Endothelial cell of umbilical vein (primary cell): ENCODE measurements at places on chromosomes 7 and 10. TPM values are rescaled to one million over a fixed set of nuclear protein-coding genes. Genes with fewer than 3 reads are reported as not detected.

The NPVF gene
- not detected in 2 replicates for polyA plus RNA-seq

The SLC35G1 gene
- polyA plus RNA-seq = 2.4 and 2.5 TPM in 2 replicates

The BEND7 gene
- 4.8 and 7.3 TPM in 2 replicates for polyA plus RNA-seq

The SLC18A3 gene
- polyA plus RNA-seq = 0.03 TPM in 1 of 2 replicates, not detected in the other

The KCNIP2 gene
- polyA plus RNA-seq = 0.36 and 0.65 TPM in 2 replicates

The SRRM3 gene
- polyA plus RNA-seq = 4.4 and 4.9 TPM in 2 replicates

The EBF3 gene
- 0.75 and 0.92 TPM in 2 replicates for polyA plus RNA-seq

The PNLIPRP1 gene
- polyA plus RNA-seq = not detected in 2 replicates

The ADAM22 gene
- polyA plus RNA-seq = 0.19 and 0.33 TPM in 2 replicates

The ARHGEF35 gene
- polyA plus RNA-seq = not detected in 2 replicates

The CELF2 gene
- polyA plus RNA-seq = 21.6 and 23.4 TPM in 2 replicates

The PRR15 gene
- polyA plus RNA-seq = 5.0 and 6.3 TPM in 2 replicates

The DNAJC12 gene
- 0.27 and 0.54 TPM in 2 replicates for polyA plus RNA-seq

The MRPS33 gene
- 10.9 and 13.5 TPM in 2 replicates for polyA plus RNA-seq

The GIMAP1 gene
- polyA plus RNA-seq = 8.1 and 10.0 TPM in 2 replicates

The AFAP1L2 gene
- 0.53 and 0.90 TPM in 2 replicates for polyA plus RNA-seq

The SEMA3C gene
- polyA plus RNA-seq = 0.01 TPM in 1 of 2 replicates, not detected in the other

The GLI3 gene
- 5.1 and 6.0 TPM in 2 replicates for polyA plus RNA-seq

The TAS2R5 gene
- 1.3 and 1.6 TPM in 2 replicates for polyA plus RNA-seq

The LRRC17 gene
- polyA plus RNA-seq = 27.1 and 33.7 TPM in 2 replicates

The AKR1C8 gene
- polyA plus RNA-seq = not detected in 2 replicates
